ENCODE measurements at places on chromosomes 12 and 14.

DNA sequence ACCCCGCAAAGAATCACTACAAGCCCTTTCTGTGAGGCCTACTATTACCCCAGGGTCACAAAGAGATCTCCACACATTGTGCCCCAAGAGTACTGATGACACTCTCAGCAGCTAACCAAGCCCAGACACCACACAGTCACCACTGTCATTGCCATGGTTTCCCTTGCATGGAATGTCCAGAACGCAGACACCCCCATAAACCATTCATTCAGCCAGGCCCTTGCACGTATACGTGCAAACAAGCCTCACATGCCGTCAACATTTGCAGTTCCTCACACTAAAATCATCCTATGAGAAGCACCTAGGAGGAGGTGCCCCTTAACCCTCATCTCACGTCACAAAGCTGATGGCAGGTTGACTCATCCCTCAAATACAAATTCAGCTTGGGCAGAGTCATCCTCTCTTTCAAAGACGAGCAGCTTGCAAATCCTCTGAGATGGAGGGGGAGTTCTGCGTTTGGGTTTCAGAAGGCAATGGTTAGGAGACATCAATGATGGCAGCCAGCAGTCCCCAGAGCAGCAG lies 17.1 kb upstream of the KRT77 start:
- no peak for DNase-seq

DNA sequence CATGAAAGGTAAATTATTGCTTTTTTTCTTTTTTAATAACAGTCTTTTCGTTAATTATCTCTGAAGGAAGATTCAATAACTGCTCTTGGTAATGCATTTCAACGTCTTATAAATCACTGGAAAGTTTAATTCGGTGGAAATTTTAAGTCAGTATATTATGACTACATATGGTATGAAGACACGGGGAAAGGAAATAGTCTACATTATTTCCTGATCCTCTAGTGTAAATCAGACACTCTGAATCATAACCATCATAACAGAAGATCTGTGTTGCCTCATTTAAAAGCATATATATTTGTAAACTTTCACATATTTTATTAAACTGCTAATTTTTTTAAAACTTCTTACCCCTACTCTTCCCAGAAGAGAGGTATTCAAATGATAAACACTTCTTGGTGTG lies 53.7 kb downstream of the EFCAB11 start:
- no peak for DNase-seq

DNA sequence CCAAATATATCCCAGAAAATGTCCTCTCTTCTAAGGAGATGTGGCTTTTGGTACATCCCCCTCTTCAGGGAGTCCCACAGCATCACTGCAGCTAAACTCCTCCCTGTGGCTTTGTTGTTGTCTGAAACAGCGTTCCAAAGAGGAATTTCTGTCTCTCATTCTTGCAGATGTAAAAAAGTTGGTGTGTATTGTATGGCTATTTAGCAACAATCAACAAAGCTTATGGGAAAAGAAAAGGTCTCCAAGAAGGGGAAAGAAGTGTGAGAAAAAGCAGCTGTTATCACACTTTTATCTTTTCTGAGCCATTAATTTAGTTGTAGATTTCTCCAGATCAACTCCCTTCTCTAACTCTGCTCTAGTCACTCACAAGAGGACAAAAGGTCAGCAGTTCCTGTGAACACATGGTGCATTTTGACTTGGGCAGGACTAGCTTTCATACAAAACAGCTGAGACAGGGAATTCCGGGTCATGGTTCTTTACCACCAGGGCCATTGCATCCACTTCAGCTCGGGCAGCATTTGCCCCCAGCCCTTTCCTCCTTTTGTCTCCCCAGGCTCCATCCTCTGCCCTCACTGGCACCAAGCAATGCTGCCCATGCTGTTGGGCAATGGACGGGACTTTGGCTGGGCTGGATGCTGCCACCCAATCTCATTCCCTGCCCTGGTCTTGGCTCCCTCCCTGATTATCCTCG lies 184.7 kb downstream of the TMX1 start:
- DNase-seq = no peak

- no peak for DNase-seq
Observed at GRCh38 chr12:27555925-27556778, 32.1 kb downstream of the PPFIBP1 start.

- no peak for DNase-seq
Observed at GRCh38 chr14:90839889-90840266, 23.6 kb upstream of the TTC7B start.

DNA sequence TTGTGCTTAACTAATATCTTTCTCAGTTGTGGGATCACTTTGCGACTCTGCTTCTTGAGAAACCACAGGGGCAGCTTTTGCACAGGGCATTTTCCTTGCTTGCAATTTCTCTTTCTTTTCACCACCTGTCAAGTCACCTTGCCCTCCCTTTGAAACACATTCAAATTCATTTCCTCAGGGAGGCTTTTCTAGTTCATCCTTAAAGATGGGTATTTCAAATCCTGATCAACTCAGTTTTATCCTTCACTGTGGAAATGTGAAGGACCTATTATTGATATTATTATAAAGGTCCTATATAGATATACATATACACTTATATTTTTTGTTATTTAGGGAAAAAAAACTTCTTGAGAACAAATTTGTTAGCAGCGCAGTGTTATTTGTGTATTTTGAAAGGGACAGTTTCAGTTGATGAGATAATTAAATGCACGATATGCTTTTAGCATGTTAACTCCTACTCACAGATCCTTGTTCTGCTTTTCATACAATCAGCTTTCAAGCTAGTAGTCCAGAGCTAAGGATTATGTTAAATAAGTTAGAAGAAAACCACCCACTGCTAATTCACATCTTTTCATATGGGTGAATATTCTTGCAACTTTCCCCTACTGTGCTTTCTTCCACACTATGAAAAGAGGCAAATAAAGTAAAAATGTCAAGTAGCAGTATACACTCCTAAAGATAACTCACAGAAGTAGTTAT lies 501.4 kb upstream of the RGS6 start:
- no peak for DNase-seq

DNA sequence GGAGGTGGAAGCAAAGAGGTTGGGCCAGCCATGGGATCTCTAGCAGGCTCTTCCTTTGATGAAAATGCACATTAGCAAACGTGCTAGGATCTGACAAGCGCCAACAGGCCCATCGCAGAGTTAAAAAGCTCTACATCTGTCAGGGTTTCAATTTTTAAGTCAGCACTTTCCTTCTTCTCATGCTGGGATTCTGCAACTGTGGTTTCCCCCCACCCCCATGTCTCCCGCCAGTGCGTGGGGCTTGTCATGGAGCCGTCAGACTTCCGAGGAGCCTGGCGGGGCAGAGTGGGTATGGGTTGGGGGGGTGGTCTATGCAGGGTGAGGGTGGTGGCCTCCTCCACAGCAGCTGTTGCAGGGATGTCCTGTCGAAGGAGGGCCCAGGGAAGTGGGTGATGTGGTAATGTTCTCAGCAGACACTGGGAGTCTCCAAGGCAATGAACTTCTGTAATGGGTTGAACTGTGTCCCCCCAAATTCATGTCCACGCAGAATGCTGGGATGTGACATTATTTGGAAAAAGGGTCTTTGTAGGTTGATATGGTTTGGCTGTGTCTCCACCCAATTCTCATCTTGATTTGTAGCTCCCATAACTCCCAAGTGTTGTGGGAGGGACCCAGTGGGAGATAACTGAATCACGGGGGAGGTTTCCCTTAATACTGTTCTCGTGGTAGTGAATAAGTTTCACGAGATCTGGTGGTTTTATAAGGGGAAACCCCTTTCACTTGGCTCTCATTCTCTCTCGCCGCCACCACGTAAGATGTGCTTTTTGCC lies 115.2 kb upstream of the MAP1LC3B2 start:
- no peak for DNase-seq

GRCh38 chr14:74595006-74595735 lies 16.9 kb downstream of the LTBP2 start:
- DNase-seq = no peak

GRCh38 chr14:43116341-43116740 lies 1390.7 kb downstream of the FSCB start:
- DNase-seq = no peak

GRCh38 chr12:131793243-131794022 lies 34.8 kb upstream of the MMP17 start:
- DNase-seq = no peak

DNA sequence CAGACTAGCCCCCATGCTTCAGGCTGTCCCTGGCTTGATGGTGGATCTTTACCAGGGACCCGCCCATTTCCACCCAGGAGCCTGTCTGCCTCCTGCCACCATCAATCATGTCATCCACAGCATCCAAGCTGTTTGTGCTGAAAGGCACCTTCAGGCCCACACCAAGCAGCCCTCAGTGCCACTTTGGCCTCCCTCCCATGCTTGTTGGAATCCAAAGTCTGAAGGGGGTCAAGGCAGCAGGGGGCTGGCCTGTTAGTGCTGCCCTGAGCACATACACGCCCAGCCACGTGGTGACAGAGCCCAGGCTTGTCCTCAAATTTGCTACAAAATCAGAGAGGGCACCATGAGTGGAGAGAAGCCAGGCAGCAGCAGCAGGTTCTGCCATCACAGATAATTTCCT lies 1146.8 kb downstream of the FSCB start:
- no peak for DNase-seq

GRCh38 chr12:130922511-130922953 lies 31.2 kb upstream of the ADGRD1 start:
- no peak for DNase-seq

GRCh38 chr12:27966870-27967269 lies 5.7 kb downstream of the PTHLH start:
- DNase-seq = no peak

- no peak for DNase-seq
Observed at GRCh38 chr14:71444030-71444822, 488.0 kb upstream of the RGS6 start.

DNA sequence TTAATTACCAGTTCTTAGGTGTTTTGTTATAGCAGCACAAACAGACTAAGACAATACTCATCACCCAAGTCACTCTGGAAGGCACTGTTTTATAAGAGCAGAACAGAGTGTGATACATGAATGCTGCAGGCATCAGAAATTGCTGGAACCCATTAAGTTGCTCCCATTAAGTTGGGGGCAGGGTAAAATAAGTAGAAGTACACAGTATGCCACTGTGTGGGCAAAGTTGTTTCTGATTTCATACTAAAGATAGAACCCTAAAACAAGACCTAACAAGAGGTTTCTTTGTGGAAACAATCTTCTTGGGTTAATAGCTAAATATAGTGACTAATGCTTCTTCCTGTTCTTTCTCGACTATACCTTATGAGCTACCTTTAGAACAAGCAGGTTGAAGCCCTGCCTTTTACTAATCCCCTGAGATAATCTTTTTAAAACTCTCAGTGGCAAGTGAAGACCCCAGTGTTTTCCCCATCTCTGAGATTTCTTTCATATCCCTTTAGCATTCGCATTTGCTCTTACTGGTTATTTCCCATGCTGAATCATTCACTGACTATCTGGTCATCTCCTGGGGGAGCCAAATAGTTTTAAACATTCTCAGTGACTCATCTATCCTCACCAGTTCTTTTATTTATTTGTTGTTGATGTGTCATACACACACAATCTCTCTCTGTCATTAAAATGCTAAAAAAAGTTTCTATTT lies 52.3 kb downstream of the SOCS2 start:
- DNase-seq = no peak

GRCh38 chr14:20757965-20758364 lies 10.2 kb upstream of the EDDM3B start:
- no peak for DNase-seq

GRCh38 chr14:104514156-104514848 lies 65.3 kb upstream of the C14orf180 start:
- DNase-seq = no peak

DNA sequence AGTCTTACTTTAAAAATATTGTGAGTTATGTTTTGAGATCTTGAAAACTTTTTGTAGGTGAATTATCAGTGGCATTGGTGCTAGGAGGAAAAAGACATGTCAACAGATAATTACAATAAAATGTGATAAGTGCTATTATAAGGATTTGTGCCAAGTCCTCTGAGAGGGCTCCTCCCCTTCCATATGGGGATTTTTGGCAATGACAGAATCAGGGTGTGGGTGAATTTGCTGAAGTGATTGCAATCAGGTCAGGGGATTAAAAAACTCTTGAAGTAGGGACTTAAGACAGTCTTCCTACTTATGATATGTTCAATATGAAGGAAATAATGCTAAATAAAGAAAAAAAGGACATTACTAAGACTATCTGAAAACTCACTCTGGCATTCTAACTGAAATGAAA lies 122.5 kb downstream of the SLC15A5 start:
- DNase-seq = no peak

DNA sequence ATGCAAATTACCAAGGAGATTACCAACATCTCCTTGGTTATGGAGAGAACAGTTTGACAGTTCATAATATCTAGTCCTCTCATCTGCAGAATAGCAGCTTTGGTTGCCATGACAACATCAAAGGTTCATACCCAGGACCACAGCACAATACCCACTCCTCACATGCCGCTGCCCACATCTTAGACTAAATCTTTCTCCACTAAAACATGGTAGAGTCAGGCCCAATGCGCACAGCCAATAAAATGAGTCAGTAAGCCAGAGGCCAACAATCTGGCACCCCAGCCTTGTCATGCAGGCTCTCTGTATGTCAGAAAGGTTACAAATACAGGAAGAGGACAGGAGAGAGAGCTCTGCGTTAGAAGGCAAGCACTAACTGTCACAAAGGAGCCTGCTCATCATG lies 70.6 kb downstream of the KCNK10 start:
- DNase-seq = peak; percentile 12

GRCh38 chr12:75196865-75197264 lies 12.8 kb downstream of the KCNC2 start:
- no peak for DNase-seq

GRCh38 chr12:109497675-109498074 lies 20.2 kb downstream of the UBE3B start:
- no peak for DNase-seq

DNA sequence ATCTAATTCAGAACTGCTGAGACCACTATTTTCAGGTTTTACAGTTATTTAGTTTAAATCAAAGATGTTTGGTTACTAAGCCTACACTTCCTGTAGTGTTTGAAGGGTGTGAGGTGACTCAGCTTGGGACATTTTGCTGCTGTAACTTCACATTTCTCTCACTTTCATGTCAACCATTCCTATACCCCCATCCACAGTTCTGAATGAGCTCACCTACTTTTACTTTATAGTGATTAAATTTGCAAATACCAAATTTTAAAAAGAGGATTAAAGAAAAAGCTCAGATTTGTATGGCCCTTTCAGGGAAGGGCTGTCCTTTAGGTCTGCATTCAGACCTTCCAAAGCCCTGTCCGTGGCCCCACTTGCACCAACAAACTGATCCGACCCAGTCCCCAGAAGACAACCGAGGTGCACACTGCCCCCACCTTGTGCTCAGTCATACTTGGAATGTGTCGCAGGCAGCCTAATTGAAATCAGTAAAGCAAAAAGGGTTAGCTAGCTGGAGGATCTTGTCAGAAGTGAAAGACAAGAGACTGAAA lies 174.4 kb downstream of the MON2 start:
- no peak for DNase-seq

All from ascending aorta (tissue), 2 donors.